ENCODE measurements at places on chromosomes 1 and 21.

GRCh38 chr1:52748119-52748518, 21.9 kb downstream of the ZYG11B start:
- DNase-seq, result no peak

GRCh38 chr1:92583821-92584760, 97.4 kb upstream of the GFI1 start:
- DNase-seq, result no peak

DNA sequence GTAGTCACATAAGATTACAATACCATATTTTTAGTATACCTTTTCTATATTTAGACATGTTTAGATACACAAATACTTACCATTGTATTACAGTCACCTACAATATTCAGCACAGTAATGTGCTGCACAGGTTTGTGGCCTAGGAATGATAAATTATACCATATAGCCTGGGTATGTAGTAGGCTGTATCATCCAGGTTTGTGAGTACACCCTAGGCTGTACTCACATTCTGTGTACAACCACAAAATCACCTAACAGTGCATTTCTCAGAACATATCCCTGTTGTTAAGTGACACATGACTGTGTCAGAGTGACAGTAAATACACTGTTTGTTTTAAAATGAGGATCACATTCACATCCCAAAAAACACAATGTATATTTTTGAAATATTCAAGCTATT, 11.2 kb downstream of the KRTAP21-3 start:
- DNase-seq, result no peak

GRCh38 chr1:147586414-147586813, 45.1 kb downstream of the BCL9 start:
- DNase-seq, result no peak

GRCh38 chr21:41482980-41483379, 25.0 kb downstream of the TMPRSS2 start:
- no peak for DNase-seq

DNA sequence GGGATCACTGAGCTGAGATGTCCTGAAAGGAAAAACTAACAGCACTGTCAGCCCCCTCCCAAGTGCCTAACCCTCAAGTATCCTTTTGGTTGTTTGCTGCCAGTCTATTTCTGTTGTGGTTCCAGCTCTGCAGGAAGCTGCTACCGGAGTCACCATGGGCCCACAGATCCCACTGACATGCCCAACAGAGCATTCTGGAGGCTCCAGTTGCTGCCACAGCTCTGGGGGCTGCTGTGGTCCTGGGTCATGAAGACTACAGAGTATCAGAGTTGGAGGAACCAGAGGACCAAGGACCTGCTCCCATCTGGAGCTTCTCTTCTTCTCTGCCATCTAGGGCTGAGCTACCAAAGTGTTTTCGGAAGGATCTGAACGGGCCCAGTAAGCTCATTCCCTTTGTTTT, 910 bp downstream of the LCE3A start:
- DNase-seq, result no peak

GRCh38 chr1:196611873-196612272, 3.6 kb upstream of the KCNT2 start:
- no peak for DNase-seq

- DNase-seq, result no peak
Observed at GRCh38 chr1:179340918-179341317, 24.9 kb upstream of the AXDND1 start.

Measured in brain pericyte (primary cell).